ENCODE measurements at places on chromosomes 16 and 17.

- no peaks in the 10 kb centered on the region for H3K36me3 ChIP-seq
- DNase-seq = no peak
- H3K4me3 ChIP-seq = no peak overlapping the region
Observed at GRCh38 chr17:76752006-76752405, 14.1 kb downstream of the MFSD11 start.

GRCh38 chr17:42163113-42163512 lies 8.3 kb upstream of the RAB5C start:
- no peak overlapping the region for H3K27ac ChIP-seq
- H3K4me1 ChIP-seq = no peaks in the 10 kb centered on the region
- H3K36me3 ChIP-seq = no peaks in the 10 kb centered on the region
- no peak overlapping the region for H3K4me3 ChIP-seq
- no peaks in the 10 kb centered on the region for H3K27me3 ChIP-seq

GRCh38 chr16:57426356-57426755 lies 20.8 kb downstream of the CIAPIN1 start:
- DNase-seq = no peak
- H3K4me3 ChIP-seq = no peak overlapping the region
- H3K36me3 ChIP-seq = peaks cover 9% of the 10 kb centered on the region
- peaks cover 4% of the 10 kb centered on the region for H3K4me1 ChIP-seq

- H3K4me1 ChIP-seq = no peaks in the 10 kb centered on the region
- H3K27me3 ChIP-seq = no peaks in the 10 kb centered on the region
- H3K27ac ChIP-seq = peak overlapping the region; percentile 100
- H3K4me3 ChIP-seq = peak overlapping the region; percentile 98
- H3K36me3 ChIP-seq = no peaks in the 10 kb centered on the region
Observed at GRCh38 chr17:46194393-46195216, 1.4 kb upstream of the KANSL1 start.

GRCh38 chr17:68592682-68593641 lies 8.2 kb downstream of the FAM20A start:
- H3K27me3 ChIP-seq = no peaks in the 10 kb centered on the region
- peaks cover 5% of the 10 kb centered on the region for H3K4me1 ChIP-seq
- H3K36me3 ChIP-seq = no peaks in the 10 kb centered on the region
- no peak for DNase-seq
- peak overlapping the region; percentile 29 for H3K27ac ChIP-seq

GRCh38 chr17:20280851-20281250 lies 186.5 kb downstream of the LGALS9B start:
- DNase-seq = no peak
- no peaks in the 10 kb centered on the region for H3K36me3 ChIP-seq
- no peaks in the 10 kb centered on the region for H3K4me1 ChIP-seq
- no peak overlapping the region for H3K4me3 ChIP-seq
- H3K27me3 ChIP-seq = no peaks in the 10 kb centered on the region

GRCh38 chr16:66043326-66043725 lies 323.2 kb upstream of the CDH5 start:
- H3K27me3 ChIP-seq = no peaks in the 10 kb centered on the region
- H3K4me1 ChIP-seq = no peaks in the 10 kb centered on the region
- no peak overlapping the region for H3K27ac ChIP-seq
- H3K4me3 ChIP-seq = no peak overlapping the region
- H3K36me3 ChIP-seq = no peaks in the 10 kb centered on the region
- no peak for DNase-seq

GRCh38 chr17:34401165-34401564 lies 38.1 kb upstream of the CCL1 start:
- H3K27ac ChIP-seq = no peak overlapping the region
- H3K27me3 ChIP-seq = peaks cover 15% of the 10 kb centered on the region
- DNase-seq = no peak
- no peak overlapping the region for H3K4me3 ChIP-seq
